ENCODE measurements at places on chromosomes 3 and 15.

GRCh38 chr15:52171807-52172206 is 19.4 kb downstream of the GNB5 start:
- DNase-seq, result no peak

DNA sequence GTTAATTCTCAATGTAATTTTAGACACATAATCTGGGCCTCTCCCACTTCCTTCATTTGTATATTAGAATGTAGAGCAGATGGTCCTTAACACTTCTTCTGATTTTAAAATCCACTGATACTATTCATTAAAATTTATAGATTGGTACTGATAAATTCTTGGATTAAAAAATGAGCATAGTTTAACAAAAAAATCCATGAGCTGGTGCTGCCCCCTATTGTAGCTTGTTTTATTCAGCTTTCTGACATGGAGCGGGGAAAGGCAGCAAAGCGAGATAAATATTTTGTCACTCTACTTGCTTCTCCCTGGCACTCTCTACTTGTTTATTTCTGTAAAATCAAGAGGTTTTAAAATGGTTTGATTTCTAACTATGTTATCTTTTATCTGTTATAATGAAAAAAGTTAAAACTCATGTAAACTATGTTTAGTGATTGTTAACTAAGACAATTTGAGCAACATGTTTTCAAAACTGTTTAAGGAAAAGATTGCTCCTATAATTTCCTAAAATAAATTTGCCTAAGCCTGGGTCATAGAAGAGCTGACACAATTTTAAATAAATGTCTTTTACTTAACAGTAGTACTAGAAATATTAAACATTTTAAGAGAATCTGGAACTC is 26.5 kb upstream of the PLOD2 start:
- DNase-seq, result no peak

GRCh38 chr3:112092496-112093179 is 6.4 kb downstream of the C3orf52 start:
- no peak for DNase-seq

DNA sequence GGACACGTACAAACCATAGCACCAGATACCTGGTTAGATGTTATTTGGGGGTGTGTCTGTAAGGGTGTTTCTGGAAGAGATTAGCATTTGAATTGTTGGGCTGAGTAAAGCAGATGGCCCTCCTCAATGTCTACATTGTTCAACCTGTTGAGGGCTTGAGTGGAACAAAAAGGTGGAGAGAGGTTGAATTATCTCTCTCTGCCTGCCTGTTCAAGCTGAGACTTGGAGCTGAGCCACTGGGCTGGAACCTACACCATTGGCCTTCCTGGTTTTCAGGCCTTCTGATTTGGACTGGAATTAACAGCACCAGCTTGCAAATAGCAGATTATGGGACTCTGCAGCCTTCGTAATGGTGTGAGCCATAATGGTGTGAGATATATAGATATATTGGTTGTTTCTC is 71.3 kb upstream of the CORO2B start:
- DNase-seq, result no peak

DNA sequence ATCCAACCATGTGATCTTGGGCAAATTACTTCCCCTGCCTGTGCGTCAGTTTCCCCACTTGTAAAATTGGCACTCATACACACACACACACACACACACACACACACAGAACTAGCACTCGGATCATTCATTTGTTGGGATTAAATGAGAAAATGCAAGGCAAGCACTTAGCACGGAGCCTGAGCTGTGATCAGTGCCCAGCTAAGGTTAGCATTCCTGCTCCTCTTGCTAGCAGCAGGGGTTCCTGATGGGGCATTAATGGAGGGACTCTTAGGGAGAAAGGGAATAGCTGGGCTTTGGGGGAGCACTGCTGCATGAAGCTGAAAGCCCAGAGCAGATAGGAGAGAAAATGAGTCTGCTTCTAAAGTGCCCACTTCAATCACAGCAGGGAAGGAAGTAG is 187.7 kb upstream of the C2CD4B start:
- no peak for DNase-seq

DNA sequence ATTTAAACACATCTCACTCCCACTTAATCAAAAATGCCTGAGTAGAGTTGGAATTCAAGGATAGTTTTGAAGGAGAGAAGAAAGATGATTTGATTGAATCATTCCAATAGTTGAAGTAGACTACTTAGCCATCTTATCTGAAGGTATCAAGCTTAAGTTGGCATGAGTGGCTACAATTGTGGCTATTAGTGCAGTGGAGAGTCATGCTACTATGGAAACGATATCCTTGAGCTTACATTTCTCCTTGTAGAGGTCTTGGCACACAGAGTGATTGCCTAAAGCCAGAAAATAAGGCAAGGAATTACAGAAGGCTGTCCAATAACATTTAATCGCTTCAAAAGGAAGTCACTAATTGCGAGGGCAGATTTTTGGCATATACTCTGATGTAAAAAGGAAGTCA is 1022.7 kb downstream of the IGSF11 start:
- DNase-seq, result no peak

DNA sequence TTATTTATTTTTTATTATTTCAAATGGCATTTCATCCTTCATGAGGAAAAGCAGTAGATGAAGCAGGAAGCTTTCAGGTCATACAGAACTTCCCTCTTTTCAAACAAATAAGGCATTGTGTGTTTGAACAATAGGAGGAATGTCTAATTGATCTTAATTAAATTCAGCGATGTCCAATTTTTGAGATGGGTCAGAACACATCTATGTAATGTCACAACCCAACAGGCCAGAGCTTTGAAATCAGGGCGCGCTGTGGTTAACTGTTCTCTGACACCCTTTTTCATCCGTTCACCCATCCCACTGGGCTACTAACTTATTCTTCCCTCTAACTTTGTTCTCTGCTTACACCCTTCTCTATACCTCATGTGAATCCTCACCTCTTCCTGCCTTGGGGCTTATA is 510.5 kb downstream of the FOXP1 start:
- DNase-seq, result no peak

DNA sequence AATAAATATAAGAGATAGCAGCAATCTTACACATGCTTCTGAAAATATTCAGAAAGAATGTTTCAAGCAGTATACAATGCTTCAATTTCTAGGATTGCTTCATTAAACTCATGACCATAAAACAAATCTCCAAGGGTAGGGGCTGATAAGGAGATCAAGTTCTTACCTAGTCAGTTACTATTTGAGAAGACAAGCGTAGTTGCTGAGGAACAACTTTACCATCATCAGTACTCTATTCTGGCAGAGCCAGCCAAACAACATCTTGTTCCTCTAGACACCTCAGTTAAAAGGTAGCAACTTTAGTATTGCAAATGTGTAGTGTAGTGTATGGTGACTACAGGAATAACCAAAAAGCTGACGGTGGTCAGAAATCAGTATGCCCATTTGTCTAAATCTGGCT is 85.4 kb upstream of the CHRM5 start:
- no peak for DNase-seq

- no peak for DNase-seq
Measured at GRCh38 chr3:145013931-145014330, 1042.3 kb downstream of the DIPK2A start.

GRCh38 chr15:92648190-92648875 is 7.2 kb downstream of the FAM174B start:
- no peak for DNase-seq

GRCh38 chr15:66477011-66477410 is 20.6 kb downstream of the SNAPC5 start:
- no peak for DNase-seq

GRCh38 chr3:97990624-97991292 is 18.5 kb upstream of the RIOX2 start:
- no peak for DNase-seq

DNA sequence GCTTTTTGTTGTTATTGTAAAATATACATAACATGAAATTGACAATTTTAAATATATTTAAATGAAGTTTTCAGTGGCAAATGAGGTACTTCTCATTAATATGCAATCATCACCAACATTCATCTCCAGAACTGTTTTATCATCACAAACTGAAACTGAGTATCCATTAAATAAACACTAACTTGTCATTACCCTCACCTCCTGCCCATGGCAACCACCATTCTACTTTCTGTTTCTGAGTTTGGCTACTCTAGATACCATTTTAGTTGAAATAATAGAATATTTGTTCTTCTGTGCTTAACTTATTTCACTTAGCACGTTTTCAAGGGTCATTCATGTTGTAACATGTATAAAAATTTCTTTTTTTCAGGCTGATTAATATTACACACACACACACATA is 834.3 kb downstream of the PLOD2 start:
- DNase-seq, result no peak

DNA sequence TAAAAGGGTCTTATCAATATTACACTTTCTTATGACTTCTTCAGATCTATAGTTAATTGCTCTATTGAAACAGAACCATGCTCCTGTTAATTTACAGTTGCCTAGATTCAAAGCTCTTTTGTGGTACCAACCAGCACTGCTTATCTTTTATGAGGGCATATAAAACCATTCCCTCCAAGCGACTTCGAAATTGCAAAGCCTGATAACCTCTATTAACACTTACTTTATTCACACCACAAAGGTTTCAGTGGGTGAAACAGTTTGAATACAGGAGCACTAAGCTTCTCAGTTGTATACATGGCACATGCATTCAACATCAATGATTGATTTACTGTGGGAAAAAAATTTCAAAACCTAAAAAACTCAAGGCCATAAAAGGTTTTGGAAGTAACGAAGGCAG is 74.9 kb upstream of the PPIB start:
- no peak for DNase-seq

- no peak for DNase-seq
Measured at GRCh38 chr3:50132421-50133282, 22.5 kb upstream of the SEMA3F start.

DNA sequence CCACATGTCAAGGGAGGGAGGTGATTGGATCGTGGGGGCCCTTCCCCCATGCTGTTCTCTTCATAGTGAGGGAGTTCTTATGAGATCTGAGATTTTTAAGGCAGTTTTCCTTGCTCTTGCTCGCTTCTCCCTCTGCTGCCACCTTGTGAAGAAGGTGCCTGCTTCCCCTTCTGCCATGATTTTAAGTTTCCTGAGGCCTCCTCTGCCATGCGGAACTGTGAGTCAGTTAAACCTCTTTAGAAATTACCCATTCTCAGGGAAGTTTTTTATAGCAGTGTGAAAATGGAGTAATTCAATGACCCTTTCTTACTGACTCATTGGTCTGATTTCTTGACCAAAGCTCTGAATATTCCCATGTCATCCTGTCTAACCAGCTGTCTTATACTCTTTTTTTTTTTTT is 484.4 kb upstream of the TPRG1 start:
- no peak for DNase-seq

Data from stimulated activated CD8-positive, alpha-beta memory T cell treated with anti-CD3 and anti-CD28 coated beads, Interleukin-2, amount 100 ng/mL, for 48 hours (primary cell).